ENCODE measurements at places on chromosomes 1 and 21.

DNA sequence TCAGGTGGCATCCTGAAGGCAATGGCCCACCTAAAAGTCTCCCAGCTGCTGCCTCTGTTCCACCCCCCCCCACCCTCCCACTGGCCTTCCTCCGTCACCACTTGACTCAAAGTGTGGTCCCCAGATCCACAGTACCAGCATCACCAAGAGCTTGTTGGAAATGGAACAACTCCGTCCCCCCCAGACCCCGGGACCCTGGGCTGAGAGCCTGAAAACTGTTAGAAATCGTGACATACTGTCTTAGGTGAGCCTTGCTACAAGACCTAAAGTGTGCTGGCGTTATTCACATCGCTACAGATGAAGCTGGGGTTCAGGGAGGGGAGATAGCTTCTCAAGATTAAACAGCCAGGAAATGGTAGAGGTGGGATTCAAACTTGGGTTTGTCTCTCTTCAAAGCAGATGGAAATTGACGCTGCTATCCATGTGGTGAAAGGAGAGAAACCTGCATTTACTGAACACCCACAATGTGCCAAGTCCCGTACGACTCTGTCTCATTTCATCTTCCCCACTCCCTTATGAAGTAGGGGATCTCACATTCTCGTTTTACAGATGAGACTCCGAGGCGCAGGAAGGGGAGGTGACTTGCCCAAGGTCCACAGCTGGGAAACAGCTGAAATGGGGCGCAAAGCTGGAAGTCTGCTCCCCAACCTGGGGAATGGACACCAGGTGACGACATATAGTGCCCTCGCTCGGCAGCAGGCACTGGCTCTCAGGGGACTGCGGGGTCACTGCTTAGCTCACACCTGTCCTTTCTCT, 52.8 kb upstream of the IFFO2 start:
- DNase-seq = no peak

DNA sequence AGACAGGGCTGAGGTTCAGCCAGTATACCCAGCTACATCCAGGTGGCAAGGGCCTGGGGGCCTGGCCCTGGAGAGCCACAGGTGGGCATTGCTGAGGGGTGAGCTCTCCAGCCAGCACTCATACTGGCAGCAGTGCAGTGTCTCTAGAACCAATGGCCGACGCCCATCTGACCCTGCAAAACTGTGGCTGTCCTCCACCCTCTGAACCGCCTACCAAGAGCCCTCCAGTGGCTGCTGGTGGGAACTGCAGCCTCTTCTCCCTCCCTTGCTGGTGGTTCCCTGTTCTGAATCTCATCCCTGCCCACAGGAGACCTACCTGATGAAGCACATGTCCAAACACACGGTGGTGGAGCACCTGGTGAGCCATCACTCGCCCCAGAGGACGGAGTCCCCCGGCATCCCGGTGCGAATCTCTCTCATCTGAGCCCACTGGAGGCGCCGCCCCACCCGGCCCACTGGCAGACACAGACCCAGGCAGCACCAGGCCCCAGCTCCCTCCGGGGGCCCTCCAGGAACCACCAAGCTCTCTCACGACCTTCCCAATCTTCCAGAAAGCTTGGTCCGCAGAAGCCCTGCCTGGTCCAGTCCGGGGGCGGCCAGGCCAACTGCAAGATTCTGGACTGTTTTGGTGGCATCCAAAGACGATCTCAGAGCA, 22.1 kb downstream of the A3GALT2 start:
- peak; percentile 36 for DNase-seq

DNA sequence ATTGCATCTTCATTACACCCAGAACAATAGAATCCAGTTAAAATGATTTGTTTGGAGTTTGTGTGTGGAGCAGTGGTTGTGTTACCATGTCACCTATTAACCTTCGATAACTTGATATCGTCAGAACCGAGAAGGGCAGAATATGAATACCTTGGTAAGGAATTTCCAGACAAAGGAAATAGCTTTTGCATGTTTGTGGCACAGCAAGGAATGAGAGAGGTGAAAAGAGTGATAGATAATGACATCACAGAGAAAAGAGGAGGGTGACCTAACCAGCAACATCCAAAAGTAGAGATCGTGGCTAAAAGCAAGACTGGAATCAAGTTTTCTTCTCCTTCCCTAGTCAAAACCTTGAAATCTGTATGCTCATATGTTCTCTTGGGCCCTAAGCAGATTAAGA, 244.6 kb upstream of the NEGR1 start:
- DNase-seq = no peak

DNA sequence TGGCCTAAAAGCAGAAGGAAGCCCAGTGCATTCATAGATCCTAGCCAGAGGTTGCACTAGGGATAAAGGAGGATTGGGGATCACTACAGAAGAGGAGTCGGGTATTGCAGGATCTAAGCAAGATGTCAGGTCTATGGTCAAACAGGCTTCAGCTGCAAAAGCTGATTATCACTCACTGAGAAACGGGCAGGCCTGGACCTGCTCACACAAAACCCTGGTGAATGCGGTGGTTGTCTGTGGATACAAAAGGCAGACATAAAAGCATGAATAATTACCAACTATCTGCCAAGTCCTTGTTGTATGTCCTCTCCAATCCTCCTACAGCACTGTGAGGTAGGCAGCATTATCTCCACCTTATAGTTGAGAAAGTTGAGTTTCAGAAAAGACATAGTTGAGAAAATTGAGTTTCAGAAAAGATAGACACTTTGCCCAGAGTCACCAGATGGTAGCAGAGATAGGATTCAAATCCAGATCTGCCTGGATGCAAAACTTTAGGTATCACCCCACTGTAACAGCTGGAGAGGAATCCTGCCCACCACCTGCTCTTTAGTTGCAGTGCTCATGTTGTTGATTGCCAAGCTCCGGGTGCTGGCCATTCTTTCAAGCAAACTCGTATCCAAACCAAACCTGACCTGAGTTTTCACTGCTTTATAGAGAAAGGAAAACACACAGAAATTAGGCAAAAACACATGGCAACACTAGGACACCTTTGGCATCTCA, 49.6 kb upstream of the HOOK1 start:
- no peak for DNase-seq

DNA sequence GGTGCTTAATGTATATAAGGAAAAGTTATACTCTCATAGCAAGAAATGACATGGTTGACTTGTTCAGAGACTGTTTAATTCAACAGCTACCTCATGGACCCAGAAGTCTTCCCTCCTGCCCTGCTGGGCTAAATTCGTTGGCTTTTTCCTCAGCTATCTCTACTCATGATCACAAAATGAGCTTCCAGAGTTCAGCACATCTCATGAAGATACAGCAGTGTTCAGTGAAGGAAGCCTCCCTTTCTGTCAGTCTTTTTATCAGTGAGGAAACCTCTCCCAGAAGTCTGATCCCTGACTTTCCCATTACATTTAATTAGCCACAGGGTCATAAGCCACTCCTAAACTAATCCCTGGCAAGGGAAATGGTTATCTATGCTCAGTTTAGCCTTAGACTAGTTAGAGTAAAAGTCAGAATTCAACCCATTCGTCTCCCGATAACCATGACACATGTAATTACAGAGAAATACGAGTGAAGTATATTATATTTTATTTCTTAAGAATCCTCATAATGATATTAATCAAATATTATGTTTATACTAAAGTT, 97.5 kb downstream of the DENND1B start:
- no peak for DNase-seq

DNA sequence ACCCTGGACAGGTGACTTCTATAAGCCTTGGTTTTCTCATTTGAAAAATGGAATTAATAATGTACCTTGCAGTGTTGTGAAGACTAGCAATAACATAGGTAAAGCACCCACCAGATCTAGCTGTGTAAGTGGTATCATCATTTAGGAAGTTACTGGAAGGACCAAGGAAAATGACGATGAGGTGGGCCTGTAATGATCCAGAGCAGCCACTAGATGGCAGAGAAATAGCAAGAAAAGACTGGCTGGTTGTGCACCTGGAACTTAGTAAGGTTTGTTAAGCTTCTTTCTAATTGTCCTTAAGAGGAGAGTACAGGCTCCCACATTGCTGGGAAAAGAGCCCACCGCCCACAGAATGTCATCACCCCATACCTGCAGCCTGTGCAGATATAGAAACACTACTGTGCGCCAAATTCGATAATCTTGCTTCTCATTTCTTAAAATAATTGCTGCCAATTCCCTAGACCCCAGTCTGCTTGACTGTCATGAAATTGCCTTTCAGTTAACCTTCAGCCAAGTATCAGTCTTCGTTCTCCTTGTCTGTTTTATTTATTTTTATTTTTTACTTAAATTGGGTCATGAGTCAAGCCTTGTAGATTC, 37.2 kb downstream of the WNT4 start:
- DNase-seq = peak; percentile 52

DNA sequence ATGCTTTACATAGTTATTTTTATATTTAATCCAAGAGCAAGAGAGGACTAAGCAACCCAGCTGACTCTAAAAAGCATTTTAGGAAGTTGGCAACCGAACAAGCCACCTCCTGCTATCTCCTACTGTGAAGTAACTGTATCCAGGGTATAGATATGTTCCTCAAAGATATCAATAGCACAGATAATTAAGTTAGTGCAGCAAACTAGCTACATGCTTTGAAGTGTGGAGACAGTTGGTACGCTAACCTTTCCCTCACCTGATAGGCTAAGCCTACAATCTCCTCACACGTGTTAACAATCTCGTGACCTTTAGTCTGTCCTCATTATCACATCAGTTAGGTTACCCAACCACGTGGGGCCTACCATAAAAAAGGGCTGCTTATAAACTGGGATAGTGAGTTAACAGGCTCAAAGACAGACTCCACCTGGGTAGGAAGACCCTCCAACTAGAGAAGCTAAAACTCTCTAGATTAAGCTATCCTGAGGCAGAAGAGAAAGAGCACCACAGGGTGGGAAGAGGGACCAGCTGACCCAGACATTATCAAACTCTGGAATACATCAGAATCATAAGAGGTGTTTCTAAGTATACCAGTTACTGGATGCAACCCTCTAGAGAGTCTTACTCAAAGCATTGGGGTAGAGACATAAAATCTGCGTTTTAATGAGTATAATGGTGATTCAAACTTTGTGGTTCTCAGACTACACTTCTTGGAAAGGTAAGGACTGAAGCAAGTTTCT, 340.1 kb upstream of the ESRRG start:
- DNase-seq = no peak

GRCh38 chr1:221706876-221707582, 34.9 kb downstream of the DUSP10 start:
- no peak for DNase-seq

GRCh38 chr1:64092851-64093371, 110.5 kb upstream of the UBE2U start:
- DNase-seq = no peak

- DNase-seq = no peak
These were observed 19.7 kb downstream of the GPSM2 start for GRCh38 chr1:108896146-108897145.

GRCh38 chr1:65339866-65340468, 30.6 kb downstream of the DNAJC6 start:
- DNase-seq = no peak

DNA sequence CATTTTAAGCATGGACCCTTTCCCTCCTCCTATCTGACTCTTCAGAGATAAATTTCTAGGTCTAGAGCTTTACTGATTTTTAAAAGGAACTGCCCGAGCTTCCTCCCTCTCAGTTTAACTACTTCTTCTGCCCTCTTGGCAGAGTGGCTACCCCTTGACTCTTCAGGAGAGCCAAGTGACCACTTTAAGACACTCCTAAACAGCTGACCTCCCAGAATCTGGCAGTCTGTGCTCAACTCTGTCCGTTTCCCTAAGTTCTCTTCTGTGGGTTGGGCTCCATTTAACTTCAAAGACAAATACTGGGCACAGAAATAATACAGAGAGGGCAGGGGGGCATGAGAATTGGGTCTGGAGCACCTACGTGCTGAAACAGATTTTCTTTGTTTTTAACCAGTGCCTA, 196.3 kb upstream of the FOXD3 start:
- no peak for DNase-seq

- no peak for DNase-seq
These were observed 193.8 kb downstream of the DYRK1A start for GRCh38 chr21:37560385-37560784.

GRCh38 chr1:212515329-212515760, 82.6 kb downstream of the NENF start:
- no peak for DNase-seq

- no peak for DNase-seq
These were observed 57.1 kb upstream of the COX20 start for GRCh38 chr1:244778344-244778743.

DNA sequence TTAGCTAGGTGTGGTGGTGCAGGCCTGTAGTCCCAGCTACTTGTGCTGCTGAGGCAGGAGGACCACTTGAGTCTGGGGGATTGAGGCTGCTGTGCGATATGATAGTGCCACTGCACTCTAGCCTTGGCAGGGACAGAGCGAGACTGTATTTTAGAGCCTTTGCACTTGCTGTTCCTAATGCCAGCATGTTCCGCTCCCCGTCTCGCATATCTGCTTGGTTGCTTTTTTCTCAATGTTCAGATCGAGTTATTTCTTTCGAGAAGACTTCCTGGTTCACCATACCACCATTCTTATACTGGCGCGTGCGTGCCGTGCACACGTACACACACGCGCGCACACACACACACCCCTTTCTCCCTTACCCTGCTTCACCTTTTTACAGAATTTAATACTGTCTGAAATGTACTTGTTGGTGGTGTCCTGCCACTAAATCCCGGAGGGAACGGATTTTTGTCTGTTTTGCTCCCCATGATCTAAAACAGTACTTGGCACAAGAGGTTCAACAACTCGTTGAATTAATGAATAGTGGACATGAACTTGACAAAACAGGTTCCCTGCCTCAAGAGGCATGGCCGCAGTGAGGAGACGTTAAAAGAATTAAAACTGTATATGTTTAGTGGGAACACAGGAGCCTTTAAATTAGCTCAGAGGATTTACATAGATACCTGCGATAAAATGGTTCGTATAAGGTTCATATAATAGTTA, 1.1 kb upstream of the RPRD2 start:
- peak; percentile 38 for DNase-seq

DNA sequence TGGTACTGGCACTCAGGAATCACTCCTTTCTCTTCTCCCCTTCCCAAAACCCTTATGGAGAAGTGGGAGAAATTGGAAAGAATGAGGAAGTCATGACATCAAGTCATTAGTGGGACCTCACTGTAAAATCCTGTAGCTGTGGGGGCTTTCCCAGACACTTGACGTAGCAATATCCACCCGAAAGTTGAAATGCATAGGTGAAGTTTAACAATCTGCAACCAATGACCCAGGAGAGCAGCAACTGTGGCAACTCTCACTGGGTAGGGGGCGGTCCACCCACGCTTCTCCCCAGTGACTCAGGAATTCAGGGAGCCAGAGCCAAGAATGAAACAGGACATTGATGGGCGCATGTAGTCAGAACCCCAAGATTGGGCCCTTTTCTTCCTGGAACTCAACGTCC, 27.0 kb downstream of the ABCA4 start:
- no peak for DNase-seq

All from NCI-H1092 (cell line).